Amniotic stem cell (primary cell): ENCODE measurements at places on chromosomes 11 and 22.

- no peak for DNase-seq
Measured at GRCh38 chr11:46315783-46316563, 31.3 kb upstream of the DGKZ start.

GRCh38 chr22:22939588-22940368, 52.2 kb downstream of the IGLL5 start:
- no peak for DNase-seq

GRCh38 chr22:21033895-21034294, 1.5 kb upstream of the SLC7A4 start:
- no peak for DNase-seq

DNA sequence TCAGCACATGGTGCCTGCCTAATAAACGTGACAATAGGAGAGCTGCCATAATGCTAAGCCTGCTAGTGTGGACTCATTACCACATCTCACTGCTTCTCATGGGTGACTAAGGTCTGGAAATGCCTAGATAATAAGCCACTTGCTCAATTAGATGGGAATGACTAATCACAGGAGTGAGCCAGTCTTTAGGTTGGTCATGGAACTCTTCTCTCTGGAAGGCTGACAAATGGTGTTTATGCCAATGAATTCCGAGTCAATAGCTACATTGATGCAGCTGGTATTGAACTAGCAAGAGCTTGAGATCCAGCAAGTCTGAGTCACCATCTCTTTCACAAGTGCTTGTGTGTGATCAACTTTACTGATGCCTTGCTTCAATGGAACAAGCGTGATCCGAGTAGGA, 334.9 kb downstream of the OPCML start:
- DNase-seq: no peak

DNA sequence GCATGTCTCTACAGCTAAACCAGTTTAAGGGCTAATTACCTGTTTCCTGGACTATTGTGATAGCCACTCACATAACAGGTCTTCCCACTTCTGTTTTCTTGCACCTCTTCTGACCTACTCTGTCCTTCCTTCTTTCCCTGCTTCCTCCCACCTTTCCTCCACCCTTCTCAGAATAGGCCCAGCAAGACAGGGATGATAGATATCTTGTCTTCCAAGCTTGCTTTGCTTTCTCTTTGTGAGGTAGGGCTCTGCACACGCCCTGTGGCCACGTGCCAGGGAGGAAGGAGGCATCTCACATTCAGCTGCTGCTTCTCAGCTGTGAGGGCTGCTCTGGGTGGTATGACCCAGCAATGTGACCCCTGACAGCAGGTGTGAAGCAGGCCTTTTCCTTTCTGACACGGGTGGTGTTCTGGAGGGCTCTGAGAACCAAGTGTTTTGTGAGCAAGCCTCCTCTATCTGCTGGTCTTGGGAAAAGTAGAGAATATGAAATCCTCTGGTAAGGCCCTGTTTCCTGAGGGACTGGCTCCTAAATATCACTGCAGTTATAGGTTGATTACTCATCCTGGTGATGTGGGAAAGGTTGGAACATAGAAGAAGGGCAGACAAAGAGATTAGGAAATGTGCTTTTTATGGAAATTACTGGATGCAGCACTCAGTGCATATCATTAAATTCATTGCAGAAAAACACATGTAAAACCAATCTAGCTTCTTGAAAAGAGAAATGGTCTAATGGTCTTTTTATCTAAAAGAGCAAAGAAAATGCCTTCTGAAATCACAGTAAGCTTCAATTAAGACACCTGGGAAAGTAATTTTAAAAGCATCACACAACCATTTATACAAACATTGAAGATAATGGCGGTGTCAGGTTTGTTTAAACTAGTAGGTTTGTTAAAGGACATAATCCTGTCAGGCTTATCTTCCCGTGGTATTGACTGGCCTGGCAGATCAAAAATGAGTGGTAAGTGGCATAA, 8.5 kb downstream of the AMOTL1 start:
- no peak for DNase-seq
